Activated effector memory CD4-positive, alpha-beta T cell treated with anti-CD3 and anti-CD28 coated beads, Interleukin-2, amount 50 U/mL, for 16 hours (primary cell): ENCODE measurements at places on chromosomes 7 and 10.

DNA sequence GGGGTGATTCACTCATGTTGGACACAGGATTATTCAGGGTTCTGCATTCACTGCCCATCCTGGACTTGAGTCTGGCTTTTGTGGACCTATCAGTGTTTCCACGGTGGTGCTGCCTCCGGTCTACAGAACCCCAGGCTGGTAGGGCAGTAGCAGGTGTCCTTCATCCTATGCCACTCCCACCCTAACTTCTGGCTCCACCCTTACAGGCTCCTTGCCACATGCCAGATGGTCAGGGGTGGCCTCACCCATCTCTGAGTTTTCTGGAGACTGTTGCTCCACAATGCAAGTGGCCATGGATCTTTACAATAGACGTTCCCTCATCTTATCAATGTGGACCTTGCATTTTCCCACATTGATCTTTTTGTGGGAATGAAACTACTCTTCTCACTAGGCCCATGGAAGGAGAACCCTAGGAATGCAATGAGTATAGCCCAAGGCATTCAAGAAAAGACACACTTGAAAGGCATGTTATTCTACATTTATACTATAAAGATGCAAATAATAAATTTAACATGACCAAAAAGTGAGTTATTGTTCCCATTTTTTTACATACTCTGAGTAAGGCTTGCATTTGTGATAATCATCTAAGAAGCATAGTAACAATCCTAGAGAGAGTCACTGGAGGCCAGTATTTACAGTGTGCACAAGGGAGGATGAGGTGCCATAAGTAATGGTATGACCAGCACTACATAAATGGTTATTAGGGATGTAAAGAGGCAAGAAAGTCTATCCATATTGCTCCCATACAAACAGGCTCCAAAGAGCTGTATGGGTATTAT lies 57.4 kb upstream of the ADO start:
- DNase-seq, result no peak

- DNase-seq, result no peak
Measured at GRCh38 chr10:93629647-93630305, 17.4 kb downstream of the PDE6C start.

GRCh38 chr7:80847027-80847426 lies 71.8 kb downstream of the SEMA3C start:
- no peak for DNase-seq

- no peak for DNase-seq
Measured at GRCh38 chr7:13988065-13988464, 1.4 kb downstream of the ETV1 start.

DNA sequence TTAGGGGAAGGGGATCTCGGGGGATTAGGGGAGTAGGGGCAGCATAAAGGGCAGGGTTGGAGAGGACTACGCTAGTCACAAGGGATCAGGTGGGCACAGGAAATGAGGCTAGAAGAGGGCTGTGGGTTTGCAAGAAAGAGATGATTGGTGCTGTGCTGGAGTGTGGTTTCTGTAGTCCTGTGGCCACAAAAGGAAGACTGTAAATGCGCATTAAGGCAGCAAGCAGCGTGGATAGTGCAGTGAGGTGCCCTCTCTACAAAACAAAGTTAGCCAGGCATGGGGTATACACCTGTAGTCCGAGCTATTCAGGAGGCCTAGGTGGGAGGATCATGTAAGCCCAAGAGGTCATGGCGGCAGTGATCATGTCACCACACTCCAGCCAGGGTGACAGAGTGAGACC lies 212.1 kb downstream of the MLLT10 start:
- no peak for DNase-seq

GRCh38 chr10:132195366-132196075 lies 8.8 kb downstream of the DPYSL4 start:
- DNase-seq, result no peak

- no peak for DNase-seq
Measured at GRCh38 chr7:33466203-33466602, 336.8 kb downstream of the BBS9 start.

GRCh38 chr10:93462371-93462770 lies 19.8 kb downstream of the MYOF start:
- DNase-seq, result no peak

DNA sequence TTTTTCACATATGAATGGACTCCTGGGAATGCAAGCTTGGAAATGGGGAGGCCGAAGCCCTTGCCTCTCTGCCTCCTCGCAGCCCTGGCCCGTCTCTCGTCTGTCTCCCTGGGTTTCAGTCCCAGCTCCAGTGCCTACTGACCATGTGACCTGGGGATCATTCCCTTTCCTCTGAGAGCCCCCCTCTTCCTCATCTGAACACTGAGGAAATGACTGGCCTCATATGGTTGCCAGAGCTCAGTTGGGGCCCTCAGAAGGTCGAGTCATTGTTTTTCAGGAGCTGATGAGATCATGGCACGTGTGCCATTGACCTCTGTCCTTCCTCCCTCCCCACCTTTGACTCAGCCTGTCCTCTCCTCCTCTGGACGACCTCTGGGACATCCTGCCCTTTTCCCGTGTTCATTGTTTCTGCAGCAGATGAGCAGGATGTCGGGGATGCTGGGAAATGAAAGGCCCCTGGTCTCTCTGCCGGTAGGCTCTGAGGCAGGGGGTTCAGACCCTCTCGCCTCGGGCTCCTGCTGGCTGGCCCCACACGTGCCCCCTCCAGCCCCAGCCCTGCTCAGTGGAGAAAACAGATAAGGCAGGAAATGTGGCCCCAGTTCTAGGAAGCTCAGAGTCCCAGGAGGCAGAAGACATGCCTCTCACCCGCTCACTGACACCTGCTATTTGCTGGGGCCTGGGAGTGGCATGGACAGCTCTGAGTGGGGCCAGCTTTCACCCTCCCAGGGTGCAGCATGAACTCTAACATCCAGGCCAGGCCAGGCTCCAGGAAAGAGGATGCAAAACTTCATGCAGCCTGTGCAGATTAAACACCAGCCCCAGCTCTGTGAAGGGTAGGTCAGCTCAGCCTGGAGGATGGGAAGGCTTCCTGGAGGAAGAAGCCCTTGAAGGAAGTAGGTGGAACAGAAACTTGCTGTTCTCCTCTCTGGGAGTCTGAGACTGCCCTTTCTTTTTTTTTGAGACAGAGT lies 8.3 kb upstream of the PPP1R35 start:
- peak; percentile 48 for DNase-seq

DNA sequence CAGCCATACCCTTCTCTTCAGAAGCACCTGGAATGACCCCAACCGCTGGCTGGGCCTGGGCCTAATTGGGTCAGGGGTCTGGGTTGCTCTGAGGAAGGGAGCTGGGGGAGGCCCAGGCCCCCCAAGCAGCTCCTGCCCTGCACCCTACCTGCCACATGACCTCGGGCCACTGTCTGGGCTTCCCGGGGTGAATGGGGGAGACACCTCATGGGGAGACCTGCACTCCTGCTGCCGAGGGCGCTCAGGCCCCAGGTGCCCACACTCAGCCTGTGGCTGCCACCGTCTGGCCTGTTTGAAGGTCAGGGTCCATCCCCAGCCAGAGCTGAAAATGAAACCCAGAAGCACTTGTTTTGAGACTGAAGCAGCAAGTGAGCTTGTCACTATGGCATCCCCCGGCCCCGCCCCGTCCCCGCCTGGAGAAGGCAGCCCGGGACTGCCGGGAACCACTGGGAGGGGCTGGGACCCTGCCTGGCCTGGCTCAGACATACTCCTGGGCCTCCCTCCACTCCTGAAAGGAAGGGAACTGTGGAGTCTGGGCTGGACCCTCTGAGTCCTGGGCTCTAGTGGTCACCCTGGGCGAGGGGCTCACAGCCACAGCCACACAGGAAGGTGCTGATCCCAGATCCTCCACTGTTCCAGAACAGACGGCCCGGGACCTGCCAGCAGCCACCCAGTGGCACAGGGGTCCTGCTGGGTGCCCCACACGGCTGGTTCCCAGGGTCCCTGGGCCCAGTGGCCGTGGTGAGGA lies 7.4 kb upstream of the MICALL2 start:
- DNase-seq, result no peak

GRCh38 chr10:34299105-34299611 lies 515.9 kb downstream of the PARD3 start:
- no peak for DNase-seq

- no peak for DNase-seq
Measured at GRCh38 chr7:108308903-108309302, 147.3 kb downstream of the NRCAM start.

DNA sequence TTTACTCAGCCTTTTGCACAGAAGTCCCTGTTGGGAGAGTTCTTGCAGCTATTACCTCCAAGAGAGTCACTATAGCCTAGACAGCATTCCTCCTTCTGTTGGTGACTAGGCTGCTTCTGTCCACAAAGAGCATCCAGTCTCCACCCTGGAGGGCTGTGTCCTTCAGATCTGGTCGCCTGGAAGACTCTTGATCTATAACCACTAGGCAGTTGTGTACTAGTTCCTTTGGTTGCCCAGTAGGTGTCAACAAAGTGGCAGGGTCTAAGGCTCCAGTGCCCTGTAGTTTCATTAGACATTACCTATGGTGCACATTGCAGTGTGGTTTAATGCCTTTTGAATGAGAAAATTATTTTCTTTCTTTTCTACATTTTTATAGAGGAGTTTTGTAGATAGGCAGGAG lies 11.3 kb upstream of the AKR1C2 start:
- DNase-seq, result no peak

DNA sequence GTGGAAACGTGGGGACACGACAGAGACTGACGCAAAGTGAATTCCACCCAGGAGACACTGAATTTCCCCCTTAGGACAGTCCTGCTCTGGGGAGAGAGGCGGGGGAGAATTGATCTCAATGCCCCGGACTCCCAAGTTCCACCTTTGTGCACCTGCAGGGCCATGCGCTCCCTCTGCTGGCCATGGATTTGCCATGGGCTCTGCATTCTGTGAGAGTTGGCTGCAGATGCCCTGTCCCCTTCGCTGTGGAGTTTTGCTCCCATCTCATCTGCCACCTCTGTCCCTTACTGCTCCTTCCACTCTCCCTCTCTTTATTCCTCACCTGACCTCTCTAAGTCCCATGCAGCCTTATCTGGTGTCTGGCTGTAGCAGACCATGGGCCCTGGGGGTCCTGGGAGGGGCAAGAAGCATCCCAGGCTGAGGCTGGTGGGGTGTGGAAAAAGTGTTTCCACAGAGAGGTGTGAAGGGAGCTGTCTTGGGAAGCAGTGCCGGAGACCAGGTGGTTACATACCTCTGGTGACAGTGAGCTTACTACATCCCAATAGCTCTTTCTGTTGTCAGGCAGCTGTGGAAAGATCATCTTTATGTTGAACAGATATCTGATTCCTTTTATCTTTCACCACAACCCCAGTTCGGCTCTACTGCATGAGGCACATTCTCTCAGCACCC lies 14.3 kb downstream of the GHRHR start:
- DNase-seq, result no peak

DNA sequence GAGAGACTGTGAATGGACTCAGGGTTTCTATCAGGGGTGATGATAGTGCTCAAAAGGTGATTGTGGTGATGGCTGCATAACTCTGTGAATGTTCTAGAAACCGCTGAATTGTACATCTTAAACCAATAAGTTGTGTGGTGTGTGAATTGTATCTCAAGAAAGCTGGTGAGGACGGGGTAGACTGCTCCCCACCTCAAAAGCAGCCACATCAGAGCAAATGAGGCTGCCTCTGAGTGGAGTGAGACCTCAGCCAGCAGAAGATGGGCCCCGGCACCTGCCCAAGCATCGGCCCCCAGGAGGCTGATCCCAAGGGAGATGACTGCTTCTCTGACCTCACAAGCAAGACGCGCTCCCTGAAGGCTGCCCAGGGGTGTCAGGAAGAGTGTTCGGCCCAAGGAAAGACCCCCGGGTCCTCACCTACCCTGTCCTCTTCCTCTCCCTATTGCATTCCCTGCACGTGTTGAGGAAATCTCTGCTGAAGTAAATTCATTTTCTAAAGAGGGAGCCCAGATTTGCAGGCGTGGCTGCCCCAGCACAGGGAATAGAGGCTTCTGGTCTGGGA lies 279.3 kb upstream of the SHH start:
- no peak for DNase-seq

DNA sequence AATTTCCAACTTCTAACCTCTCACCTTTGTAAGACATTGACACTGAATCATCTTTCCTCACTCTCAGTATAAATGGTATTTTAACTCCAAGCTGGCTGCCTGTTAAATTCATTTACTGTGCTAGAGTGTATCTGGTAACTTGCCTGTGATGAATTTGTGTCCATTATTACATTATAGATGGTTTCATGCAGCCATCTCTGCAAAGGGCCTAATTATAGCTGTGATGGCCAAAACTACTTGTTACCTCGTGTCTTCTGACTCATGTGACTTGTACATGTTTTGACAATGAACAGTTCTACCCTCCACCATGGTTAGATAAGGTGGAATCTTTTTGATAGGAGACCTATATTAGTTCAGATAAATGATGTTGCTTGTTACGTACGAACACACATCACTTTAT lies 392.0 kb downstream of the PAXIP1 start:
- DNase-seq, result no peak

GRCh38 chr10:53754596-53755250 lies 982.1 kb upstream of the MBL2 start:
- no peak for DNase-seq

DNA sequence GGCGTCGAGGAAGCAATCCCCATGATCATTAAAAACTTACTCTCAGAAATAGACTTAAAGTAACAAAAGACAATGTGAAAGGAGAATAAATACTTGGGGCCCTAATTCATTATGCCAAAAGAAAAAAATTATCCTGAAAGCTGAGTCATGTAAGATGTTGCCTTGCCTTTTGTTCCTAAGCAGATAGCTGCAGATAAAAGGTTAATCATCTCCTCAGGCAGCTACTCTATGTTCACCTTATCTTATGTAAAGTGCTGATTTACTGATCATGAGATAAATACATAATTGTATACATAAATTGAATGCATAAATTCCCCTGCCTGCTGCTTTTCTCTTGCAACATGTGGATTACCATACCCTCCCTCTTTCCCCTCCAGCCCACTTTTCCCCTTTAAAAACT lies 28.1 kb upstream of the CREB3L2 start:
- no peak for DNase-seq

DNA sequence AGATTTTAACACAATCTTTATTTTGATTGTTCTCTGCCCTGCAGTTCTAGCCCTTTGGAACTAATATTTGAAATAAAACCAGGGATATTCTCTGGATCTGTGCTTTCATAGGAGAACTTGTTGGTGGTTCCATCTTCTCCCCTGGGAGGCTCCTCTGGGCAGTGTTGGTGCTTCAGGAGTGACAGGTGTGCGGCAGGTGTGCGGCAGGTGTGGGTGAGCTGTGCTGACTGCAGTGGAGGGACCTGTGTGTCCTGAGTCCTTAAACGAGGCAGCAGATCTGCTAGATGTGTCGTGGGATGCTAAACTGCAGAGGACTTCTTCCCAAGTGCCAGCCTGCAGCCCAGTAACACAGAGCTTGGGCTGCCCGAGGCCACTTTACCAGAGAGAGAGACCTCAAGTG lies 98.4 kb downstream of the LYZL1 start:
- DNase-seq, result no peak

DNA sequence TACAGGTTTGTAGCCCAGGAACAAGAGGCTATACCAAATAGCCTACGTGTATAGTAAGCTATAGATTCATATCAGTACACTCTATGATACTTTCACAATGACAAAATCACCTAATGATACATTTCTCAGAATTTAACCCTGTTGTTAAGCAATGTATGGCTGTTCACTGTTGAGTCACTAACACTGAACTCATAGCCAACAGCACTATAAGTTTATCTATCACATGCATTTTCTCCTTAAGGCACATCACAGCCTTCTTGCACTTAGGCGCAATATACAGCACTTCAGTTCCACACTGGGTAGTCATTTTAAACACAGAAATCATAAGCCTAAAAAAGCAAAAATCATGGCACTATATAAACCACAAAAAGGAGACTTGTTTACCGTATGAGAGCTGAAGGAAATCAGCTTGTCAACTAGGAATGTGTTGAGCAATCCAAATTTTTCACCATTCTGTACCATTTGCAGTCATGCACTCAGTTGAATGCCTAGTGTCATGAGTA lies 45.6 kb downstream of the ZNF438 start:
- no peak for DNase-seq
